ENCODE measurements at places on chromosomes 4 and X. TPM values are rescaled to one million over a fixed set of nuclear protein-coding genes. Genes with fewer than 3 reads are reported as not detected.

GRCh38 chr4:82138374-82138773, 235.4 kb downstream of the HNRNPD start:
- DNase-seq: no peak

Gene ASB12
- total RNA-seq: not detected

DNA sequence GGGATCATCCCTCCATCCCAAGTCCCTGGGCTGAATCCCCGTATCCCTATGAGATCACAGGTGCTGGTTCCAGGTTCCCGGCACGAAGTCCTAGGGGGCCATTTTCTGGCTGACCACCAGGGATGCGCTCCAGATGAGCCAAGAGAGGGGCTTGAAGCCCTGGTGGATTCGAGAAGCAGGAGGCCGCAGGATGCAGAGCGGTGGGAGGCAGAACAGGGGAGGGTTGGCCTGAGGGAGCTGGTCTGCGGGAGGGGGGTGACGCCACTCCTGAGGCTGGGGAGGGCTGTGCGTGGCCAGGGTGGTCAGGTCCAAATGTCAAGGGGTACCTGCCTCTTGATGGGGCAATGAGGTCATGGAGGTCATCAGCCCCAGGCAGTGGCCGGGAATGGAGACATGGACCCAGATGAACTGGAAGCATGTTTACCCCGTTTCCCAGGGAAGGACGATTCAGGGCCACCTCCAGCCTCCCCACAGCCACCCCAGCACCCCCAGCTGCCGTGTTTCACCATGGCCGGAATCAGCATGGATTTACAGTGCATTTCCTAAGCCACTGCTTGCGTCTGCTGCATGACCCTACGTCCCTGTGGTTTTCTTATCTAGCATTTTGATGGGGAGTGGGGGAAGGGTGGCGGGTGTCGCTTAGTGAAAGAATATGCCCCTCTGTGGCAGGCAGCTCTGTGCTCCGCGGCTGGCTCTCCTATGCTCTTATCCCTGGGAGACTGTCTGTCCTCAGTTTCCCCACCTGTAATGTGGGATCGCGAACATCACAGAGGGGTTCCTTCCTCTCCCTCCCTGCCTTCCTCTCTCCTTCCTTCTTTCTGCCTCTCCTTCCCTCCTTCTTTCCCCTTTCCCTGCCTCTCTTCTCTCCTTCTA, 17.0 kb upstream of the HTRA3 start:
- no peak for DNase-seq

- no peak for DNase-seq
Measured at GRCh38 chr4:5798946-5799345, 87.9 kb downstream of the EVC start.

DNA sequence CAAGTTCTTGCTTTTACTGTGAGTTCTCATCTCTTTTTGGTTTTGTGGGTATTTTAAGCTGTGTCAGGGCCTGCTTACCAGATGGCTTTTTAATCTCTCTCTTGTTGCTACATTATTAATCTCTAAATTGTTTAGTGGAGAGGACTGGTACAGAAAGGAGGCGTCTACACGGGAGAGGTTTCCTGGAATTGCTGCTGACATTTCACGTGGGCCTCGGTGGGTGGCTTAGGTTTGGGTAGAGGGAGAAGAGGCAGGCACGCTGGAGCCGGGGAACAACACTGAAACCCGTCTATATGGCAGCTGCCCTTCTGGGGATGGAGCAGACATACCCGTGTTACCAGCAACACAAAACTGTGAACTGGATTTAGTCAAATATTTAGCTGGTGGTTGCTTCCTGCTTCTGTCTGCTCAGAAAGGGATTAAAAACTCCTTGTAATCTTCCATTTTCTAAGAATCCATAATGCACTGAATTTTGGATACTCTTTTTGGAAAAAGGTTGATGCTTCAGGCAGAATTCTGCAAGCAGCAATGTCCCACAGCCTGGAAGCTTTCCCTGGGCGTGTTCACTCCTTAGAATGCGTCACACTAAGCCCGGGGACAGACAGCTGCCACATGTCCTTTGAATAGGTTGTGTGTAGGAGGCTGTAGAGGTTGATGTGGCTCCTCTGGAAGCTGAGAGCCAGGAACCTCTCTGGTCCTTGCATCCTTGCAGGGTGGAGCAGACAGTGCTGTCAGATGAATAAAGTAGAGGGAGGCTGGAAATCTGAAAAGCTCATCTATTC, 199.8 kb upstream of the GATB start:
- DNase-seq: no peak

Data from activated naive CD4-positive, alpha-beta T cell treated with anti-CD3 and anti-CD28 coated beads, Interleukin-2, amount 50 U/mL, for 72 hours (primary cell).